ENCODE measurements at places on chromosomes 1 and 21. TPM values are rescaled to one million over a fixed set of nuclear protein-coding genes. Genes with fewer than 3 reads are reported as not detected.

DNA sequence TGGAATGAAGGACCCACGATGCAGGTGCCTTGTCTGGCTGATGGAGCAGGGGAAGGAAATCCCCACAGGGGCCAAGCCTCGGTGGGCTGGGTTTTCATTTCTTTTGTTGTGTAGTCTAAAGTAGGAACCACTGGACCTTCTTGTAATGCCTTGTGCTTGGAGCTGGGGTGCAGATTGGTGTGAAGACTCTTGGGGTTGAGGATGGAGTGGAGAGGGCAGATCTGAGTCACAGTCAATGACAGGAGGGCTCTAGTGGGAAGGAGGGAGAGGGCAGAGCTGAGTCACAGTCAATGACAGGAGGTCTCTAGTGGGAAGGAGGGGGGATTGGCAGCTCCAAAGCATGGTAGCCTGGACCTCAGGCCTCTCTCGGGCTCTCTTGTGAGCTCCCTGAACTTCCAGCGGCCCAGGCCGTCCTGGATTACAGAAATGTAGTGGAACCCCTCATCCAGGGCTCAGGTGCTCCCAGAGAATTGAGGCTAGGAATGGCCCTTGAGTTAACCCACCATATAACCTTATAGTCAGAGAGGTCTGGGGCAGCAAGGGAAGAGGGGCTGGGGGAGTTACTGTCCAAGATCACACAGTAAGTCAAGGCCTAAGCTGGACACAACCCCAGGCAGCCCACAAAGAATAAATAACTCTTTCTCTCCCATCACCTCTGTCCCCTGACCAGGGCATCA, 313.8 kb downstream of the MATN1 start:
- H3K27ac ChIP-seq: no peak overlapping the region
- no peaks in the 10 kb centered on the region for H3K4me1 ChIP-seq
- DNase-seq: no peak
- no peak overlapping the region for H3K4me3 ChIP-seq
- H3K36me3 ChIP-seq: no peaks in the 10 kb centered on the region

The OR2L8 gene
- total RNA-seq: 0.29 TPM

- no peak overlapping the region for H3K4me3 ChIP-seq
- no peak for DNase-seq
- no peaks in the 10 kb centered on the region for H3K36me3 ChIP-seq
- peaks cover 53% of the 10 kb centered on the region for H3K27me3 ChIP-seq
Measured at GRCh38 chr1:94543893-94544635, 2.5 kb upstream of the F3 start.

DNA sequence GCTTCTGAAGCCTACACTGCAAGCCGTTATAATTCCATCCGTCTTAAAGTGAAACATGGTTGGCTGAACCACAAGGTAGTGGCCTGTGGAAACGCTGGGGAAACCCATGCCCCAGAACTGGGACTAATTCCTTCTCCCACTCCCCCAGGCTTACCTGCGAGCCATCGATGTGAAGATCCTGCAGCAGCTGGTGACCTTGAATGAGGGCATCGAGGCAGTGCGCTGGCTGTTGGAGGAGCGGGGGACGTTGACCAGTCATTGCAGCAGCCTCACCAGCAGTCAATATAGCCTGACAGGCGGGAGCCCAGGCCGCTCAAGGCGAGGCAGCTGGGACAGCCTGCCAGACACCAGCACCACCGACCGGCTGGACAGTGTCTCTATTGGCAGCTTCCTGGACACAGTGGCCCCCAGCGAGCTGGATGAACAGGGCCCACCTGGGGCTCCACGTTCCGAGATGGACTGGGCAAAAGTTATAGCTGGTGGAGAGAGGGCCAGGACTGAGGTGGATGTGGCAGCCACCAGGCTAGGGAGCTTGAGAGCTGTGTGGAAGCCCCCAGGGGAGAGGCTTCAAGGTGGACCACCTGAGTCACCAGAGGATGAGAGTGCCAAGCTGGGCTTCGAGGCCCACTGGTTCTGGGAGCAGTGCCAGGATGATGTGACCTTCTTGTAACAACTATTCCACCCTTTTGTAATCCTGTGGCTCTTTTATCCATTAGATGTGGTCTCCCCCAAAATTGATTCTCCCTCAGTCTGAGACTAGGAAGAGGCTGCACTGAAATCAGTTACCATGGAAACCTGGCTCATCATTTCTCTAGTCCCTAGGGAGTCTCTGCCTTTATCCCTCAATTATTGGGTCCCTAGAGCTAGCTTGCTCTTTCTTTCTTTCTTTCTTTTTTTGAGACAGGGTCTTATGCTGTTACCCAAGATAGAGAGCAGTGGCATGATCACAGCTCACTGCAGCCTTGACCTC, 16.7 kb downstream of the LURAP1 start:
- no peak overlapping the region for H3K27ac ChIP-seq
- no peak for DNase-seq
- no peak overlapping the region for H3K4me3 ChIP-seq
- no peaks in the 10 kb centered on the region for H3K27me3 ChIP-seq
- H3K4me1 ChIP-seq: peaks cover 2% of the 10 kb centered on the region

- H3K4me3 ChIP-seq: no peak overlapping the region
- peaks cover 5% of the 10 kb centered on the region for H3K27me3 ChIP-seq
- no peak for DNase-seq
Measured at GRCh38 chr1:165047994-165048393, 308.5 kb downstream of the LMX1A start.

DNA sequence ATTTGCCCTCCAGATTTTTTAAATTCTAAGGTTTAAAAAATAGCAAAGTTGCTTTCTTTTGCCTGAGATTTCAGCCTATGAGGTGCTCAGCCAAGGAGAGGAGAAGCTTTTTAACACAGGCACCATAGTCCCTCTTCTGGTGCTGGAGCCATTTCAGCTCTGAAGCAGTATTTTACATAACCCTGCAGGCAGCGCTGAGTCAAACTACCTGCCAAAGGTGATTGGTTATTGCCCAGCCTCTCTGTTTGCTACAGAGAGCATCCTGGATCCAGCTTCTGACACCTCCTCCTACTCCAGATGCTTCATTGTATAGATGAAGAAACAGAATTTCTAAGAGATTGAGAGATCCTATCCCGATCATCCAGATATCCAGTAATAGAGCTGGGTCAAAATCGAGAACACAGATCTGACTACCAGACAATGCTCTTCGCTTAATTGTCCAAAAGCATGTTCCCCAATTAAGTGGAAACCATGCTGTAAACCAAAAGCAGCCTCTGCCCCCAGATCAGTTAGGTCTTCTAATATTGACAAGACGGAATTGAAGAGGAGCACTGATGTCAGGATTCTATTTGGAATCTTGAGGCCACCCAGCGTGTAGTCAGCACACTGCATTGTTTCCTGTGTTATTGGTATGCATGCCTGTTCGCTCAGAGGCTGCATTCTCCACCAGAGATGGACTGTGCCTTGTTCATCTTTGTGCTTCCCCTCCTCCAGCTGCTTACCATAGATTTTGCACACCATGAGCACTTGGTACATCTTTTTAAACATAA, 22.1 kb downstream of the RGS8 start:
- H3K27me3 ChIP-seq: peaks cover 30% of the 10 kb centered on the region
- H3K4me3 ChIP-seq: no peak overlapping the region
- no peak overlapping the region for H3K27ac ChIP-seq
- H3K4me1 ChIP-seq: no peaks in the 10 kb centered on the region
- H3K36me3 ChIP-seq: no peaks in the 10 kb centered on the region

- DNase-seq: peak; percentile 94
- H3K36me3 ChIP-seq: peaks cover 7% of the 10 kb centered on the region
Measured at GRCh38 chr1:234980645-234981396, 147.8 kb downstream of the TOMM20 start.

The C1orf53 gene
- total RNA-seq: 1.2 TPM

- peaks cover 5% of the 10 kb centered on the region for H3K27me3 ChIP-seq
- no peaks in the 10 kb centered on the region for H3K36me3 ChIP-seq
- no peak overlapping the region for H3K27ac ChIP-seq
- no peak for DNase-seq
- H3K4me1 ChIP-seq: peaks cover 17% of the 10 kb centered on the region
- H3K4me3 ChIP-seq: no peak overlapping the region
Measured at GRCh38 chr21:45825219-45825618, 156.4 kb upstream of the COL6A1 start.
